RWPE2 (cell line): ENCODE measurements at places on chromosomes 4 and X.

DNA sequence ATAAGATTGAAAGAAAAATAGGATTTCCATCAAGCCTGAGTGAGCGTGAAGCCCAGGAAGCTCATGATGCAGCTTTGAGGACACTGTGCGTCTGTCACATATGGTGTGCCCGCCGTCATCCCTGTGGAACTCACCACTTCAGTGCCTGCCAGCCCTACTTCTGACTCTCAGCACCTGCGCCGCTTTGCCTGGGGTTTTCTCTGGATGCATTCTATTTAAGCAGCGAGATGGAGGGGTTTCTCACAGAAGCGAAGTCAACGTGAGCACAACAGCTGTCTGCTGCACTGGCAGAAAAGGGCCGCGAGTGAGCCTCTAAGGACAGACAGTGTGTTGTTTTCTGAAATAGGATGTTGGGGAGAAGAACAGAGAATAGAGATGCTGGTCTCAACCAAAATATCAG is 6.2 kb upstream of the TMEM128 start:
- no peak for DNase-seq

DNA sequence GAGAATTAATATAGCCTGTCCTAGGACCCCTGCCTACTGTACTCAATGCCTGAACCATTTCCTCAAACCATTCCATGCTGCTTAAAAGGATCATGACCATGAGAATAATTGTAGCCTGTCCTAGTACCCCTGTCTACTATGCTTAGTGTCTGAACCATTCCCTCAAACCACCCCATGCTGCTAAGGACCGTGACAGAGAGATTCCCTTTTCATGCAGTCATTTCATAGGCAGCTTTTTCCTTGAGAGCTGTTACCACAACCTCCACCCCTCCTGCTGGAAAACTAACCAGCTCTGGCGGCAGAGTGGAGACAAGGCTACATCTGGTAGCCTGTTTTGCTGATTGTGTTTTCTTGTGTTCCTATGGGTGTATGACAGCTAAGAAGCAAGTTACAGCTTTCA is 174.9 kb upstream of the SMARCAD1 start:
- no peak for DNase-seq

GRCh38 chrX:121666171-121666570 is 618.8 kb downstream of the GLUD2 start:
- DNase-seq, result no peak

GRCh38 chr4:165873298-165874071 is 448 bp downstream of the TLL1 start:
- DNase-seq, result no peak

- no peak for DNase-seq
Measured at GRCh38 chrX:4905576-4905975, 1192.1 kb upstream of the PRKX start.

DNA sequence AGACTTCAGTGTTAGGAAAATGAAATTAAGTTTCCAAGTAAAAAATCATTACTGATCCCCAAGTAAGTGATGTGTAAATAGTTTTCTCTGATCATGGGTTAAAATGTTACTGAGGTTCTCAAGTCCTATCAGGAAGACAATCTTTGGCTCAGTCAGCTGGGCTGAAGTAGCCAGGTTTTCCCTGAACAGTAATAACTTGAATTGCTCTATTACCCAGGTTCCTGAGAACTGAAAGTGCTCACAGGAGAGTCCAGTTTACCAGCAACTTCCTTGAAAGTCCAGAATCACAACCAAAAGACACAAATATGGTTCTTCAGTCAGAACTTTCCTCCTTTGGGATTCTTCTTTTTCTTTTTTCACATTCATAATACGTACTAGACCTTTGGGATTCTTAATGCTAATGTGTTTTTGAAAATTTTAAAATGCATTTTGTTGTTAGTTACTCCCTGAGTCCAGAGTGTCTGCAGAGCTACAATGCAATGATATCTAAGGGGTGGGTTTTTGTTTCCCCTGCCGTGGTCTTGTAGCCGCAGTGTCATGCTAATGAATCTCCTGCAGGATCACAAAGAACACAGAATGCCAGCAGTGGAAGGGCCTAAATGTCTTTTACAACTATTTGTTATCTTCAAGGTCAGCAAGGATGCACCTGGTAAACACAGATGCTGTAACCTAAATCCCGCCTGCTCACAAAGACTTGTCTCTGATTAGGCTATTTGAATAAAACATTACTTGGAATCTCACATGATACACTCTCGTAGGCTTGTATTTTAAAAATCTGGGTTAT is 439.8 kb upstream of the NR3C2 start:
- DNase-seq, result no peak

GRCh38 chr4:145557720-145558119 is 61.5 kb upstream of the MMAA start:
- no peak for DNase-seq

DNA sequence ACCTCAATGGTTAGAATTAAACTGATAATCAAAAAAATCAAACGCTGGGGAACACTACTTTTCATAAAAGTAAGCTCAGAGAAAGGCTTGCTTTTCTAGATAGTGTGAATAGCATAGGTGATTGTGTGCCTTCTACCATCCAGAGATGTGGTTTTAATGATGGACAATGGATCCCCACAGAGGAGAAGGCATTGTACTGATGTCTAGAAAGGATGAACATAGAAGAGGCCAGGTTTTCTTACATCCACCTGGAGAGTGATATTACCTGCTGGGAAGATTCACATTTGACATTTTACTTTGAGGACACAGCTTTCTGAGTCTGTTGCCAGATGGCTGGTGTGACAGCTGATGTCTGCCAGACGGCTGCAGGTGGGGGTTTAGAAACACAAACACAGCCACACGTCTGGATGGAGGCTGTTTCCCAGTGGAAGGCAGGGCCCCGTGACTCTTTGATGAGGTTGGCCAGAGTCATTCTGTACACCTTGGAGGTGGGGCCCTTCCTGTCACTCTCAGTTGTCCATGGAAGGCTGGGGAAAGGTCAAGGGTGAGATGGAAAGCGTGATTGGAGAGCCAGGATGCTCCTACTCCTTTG is 114.4 kb downstream of the PSAPL1 start:
- no peak for DNase-seq

DNA sequence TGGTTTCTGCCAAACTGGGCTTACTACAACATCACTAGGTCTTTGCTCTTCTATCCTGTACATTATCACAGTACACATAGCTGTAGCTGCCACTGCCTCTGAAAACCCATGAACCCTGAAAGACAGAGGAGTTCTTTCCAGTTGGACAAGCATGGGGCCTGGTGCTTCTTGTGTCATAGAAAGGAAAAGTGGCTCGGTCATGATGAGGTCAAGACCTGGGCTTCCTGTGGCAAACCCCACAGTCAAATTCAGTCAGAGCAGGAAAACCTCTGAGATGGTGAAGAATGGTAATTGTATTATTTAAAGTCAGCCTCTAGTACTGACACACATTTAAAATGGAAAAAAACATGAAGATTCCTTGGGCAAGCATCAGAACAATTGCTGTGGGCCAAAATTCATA is 133.3 kb upstream of the PRPS2 start:
- DNase-seq, result no peak

GRCh38 chrX:78573630-78574029 is 85.5 kb downstream of the RTL3 start:
- no peak for DNase-seq

DNA sequence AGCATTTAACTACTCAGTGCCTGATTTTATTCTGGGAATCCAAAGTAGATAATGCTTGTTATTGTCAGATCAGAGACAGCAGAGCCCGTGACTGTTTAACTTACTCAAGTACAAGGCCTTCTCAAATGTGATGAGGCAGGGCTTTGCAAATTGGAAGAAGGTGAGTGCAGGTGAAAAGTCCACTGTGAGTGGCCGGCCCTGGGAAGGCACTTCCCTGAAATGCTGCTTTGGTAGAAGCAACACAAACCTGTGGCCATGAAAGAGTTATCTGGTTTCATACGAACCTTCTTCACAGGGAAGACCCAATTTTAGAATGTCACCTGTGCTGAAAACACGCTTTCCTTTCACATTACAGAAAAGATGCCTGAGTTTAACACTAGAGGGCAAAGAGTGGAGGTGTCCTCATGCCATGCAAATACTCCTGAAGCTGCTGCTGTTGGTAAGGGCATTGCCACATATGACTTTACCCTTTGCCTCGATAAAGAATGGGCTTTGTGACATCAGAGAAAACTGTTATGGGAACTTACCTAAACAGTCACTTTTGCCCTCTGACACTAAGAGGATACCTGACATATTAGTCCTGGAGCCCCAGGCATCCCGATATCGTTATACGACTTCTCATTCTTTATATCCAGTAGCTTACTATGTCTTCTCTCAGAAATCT is 8.0 kb downstream of the PPARGC1A start:
- DNase-seq, result no peak

- no peak for DNase-seq
Measured at GRCh38 chr4:151355155-151355554, 29.8 kb upstream of the SH3D19 start.

GRCh38 chr4:33551244-33551643 is 2693.1 kb downstream of the ARAP2 start:
- no peak for DNase-seq

- no peak for DNase-seq
Measured at GRCh38 chrX:70025464-70025863, 24.3 kb downstream of the AWAT2 start.

- no peak for DNase-seq
Measured at GRCh38 chrX:31126205-31126604, 54.4 kb upstream of the FTHL17 start.

DNA sequence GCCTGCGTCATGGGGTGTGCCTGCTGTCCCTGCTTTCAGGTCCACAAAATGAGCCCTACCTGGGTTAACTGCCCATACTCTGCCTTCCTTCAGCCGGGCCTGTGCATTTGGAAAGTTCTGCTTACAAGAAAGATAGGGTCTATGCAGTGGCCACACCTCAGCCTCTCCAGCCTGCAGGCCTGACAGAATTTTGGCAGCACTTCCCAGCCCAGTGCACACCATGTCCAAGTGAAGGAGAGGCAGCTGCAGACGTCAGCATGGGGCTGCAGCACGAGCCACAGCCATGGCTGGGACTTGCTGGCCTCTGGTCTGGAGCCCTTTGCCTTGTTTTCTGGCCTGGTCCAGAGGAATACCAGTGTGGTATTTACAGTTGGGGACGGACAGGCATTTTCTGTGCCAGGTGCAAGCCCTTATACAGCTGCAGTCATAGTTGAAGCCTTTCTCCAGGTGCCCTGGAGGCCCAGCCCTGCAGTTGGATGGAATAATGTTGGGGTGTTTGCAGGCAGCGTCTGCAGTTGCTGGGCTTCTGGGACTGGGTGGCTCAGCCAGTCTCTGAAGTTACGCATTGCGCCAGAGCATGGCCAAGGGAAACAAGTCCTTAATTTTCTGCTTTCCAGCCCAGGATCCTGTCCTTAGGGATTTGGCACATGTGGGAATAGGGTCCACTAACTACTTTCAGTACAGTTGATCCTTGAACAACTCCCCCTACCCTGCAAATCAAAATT is 26.2 kb downstream of the JADE1 start:
- DNase-seq, result no peak

- DNase-seq, result no peak
Measured at GRCh38 chrX:104041003-104041402, 1.2 kb downstream of the H2BW2 start.

DNA sequence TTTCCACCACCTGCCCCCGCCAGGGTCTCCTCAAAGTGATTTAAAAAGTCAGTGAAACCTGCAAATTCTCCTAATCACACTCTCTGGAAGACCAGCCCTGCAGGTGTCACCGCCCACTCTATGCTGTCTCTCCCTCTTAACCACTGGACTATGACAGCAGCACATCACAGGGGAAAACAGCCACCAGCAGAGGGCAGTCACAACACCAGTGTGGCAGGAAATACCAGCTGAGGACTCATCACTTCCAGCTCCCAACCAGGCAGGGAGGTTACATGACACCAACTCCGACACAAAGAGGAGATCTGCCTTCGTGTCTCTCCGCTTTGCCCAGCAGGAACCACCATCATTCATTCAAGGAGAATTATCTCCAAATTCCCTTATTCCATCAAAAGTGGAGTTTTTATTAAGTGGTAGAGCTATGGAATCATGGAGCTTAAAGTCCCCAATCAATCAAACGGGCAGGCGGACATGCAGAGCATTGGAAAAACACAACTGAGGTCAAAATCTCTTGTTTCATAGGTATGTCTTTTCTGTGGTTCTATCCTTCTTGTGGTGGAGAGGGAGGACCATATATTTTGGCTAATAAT is 91.3 kb downstream of the NSUN7 start:
- DNase-seq, result no peak

DNA sequence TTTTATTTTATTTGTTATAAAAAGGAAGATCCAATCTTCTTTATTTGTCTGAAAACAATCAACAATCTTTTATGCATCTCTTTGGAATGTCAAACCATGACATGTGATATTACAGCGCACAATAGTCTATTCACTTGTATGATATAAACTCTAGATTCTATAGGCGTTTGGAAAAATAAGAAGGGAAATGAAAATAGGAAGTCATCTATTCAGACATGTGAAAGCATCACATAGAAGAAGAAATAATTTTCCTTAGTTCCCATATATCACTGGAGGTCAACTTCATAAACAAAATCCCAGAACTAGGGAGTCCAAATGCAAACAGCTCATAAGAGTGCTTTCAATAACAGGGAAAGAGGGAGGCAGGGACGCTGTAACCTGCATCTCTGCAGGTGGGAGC is 139.5 kb upstream of the RASGEF1B start:
- DNase-seq, result no peak

GRCh38 chr4:99708551-99708950 is 50.9 kb upstream of the C4orf54 start:
- no peak for DNase-seq

- no peak for DNase-seq
Measured at GRCh38 chr4:20151436-20151835, 100.3 kb upstream of the SLIT2 start.

GRCh38 chr4:78706302-78706701 is 69.8 kb upstream of the BMP2K start:
- no peak for DNase-seq

DNA sequence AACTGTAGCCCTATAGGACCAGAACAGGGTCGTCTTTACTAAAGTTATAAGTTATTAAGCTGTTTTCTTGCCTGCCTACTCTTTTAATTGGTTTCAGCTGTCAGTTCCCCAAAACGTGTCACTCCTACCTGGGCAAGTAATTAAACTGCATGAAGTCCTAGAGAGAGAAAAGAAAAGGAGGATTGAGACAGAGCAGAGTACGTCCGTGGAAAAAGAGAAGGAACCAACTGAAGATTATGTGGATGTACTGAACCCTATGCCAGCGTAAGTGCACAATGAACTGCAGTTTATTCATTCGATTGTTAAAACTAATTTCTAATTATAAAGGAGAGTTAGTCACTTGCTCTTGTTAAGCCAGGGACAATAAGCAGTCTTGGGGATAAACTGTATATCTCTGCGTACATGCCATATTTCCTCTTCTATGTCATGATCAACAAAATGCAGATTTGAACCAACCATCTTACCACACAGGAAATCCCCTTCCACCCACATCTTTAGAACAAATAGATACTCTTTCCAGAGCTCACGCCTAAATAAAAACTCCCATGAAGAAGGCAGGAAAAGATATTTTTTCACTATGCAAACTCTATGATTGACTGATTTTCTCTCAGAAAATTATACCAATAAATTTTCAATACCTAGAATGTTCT is 22.8 kb downstream of the STAP1 start:
- no peak for DNase-seq
